Small intestine (tissue), 16 donors: ENCODE measurements at places on chromosomes 7 and 10.

GRCh38 chr7:99767662-99768061 is 16.3 kb downstream of the CYP3A4 start:
- no peak for DNase-seq

GRCh38 chr10:34454590-34455261 is 360.4 kb downstream of the PARD3 start:
- no peak for DNase-seq

- DNase-seq = no peak
Observed at GRCh38 chr10:121722665-121723064, 124.4 kb upstream of the FGFR2 start.

DNA sequence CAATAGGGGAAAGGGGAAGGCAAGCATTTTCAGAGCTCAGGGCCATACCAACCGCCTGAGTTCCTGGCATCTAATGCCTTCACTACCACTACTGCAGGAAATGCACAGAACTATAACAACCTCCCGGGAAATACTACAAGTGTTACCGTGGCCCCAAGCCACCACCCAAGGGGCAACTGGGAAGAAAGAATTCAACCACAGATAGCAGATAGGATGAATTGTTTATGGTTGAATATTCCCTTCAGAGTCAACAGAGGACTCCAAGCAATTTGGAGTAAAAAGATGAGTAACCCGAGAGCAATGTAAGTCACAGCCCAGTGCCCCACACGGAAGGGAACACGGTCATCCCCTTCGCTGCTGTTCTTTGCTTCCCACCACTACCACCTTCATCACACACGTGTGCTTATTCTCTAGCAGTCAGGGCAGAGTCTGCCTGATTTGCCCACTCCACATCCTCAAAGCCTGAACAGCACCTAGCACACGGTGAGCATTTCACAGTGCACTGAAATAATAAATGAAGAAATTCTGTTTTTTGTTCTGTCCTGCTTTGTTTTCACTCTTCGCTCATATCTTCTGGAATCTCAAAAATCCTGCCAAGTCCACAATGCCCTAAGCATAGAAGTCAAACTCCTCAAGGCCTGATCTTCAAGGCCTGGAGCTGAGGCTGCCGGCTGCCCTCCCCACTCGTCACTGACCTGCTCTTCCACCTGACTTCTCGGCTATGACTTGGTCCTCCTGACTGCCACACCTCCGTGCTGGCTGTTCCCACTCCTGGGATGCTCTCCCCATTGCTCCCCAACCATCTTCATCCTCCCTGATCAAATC is 221.1 kb downstream of the KCNMA1 start:
- DNase-seq = no peak

GRCh38 chr7:110307776-110308175 is 783.2 kb upstream of the LRRN3 start:
- DNase-seq = no peak

- no peak for DNase-seq
Observed at GRCh38 chr10:105973360-105973759, 1191.1 kb downstream of the SORCS1 start.

GRCh38 chr7:81209059-81209458 is 290.2 kb upstream of the SEMA3C start:
- DNase-seq = no peak
